ENCODE measurements at places on chromosomes 2 and 18.

DNA sequence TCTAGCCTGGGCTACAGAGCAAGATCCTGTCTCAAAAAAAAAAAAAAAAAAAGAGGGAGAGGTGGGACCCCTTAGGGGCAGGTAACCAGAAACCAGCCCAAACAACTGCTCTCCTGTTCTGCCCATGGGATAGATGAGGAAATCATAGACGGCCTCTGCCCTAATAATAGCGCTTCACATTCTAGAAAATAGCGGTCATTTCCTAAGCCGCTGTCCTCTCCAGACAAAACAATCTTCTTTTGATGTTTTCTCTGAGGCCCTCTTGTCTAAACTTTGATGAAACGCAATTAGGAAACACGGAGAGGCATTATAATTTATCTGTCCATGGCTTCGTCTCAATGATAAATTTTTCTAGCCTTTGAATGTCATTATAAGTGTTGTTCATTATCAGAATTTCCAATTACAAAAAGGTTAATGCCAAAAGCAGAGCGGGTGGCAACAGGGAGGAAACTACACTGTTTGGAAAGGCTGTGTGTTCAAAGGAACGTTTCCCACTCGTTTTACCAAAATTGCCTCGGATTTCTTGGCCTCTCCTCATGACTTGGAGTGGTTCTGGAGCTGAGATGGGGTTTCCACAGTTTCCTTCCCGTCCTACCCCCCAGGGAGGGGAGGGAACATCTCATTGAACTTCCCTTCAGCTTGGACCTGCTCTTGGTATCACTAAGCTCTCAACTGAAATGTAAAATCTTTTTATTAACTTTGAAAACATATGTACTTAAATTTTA lies 151.6 kb upstream of the ZNF236 start:
- no peak for DNase-seq
- no peak overlapping the region for H3K4me3 ChIP-seq
- H3K4me1 ChIP-seq: no peaks in the 10 kb centered on the region

DNA sequence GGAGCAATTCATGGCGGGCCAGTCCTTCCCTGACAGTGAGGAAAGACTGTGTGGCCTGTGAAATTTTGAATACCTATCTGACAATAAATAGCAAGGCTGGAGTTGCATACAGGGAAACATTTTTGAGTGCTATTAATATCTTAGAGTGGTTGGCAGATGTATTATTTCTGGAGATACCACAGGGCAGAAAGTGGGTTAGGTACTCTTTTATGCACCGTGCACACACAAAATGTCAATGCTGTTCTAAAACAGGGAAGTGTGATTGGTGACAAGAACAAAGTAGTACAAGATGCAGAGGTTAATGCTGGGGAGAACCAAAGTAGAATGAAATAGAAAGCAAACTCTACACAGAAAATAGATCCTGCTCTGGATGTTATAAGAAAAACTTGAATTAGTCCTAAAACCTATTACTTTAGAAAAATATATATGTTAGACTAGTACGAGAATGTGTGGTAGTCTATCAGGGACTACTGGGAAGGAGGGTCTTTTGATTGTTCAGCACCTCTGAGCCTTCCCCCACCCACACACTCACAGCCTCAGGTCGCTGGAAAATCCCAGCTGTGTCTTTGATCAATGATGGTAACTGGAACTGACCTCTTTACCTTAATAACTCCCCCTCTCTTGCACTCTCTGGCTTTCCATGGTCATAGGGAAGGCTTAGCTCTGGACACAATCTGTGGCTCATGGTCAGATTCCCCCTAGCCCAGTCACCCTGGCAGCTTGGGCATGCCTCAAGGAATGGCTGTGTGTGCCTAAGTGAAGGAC lies 58.2 kb downstream of the SERPINB8 start:
- H3K4me1 ChIP-seq: peaks cover 2% of the 10 kb centered on the region
- H3K27ac ChIP-seq: no peak overlapping the region
- peaks cover 16% of the 10 kb centered on the region for H3K27me3 ChIP-seq
- no peak overlapping the region for H3K4me3 ChIP-seq

- peak overlapping the region; percentile 29 for H3K4me3 ChIP-seq
- no peaks in the 10 kb centered on the region for H3K27me3 ChIP-seq
- H3K27ac ChIP-seq: peak overlapping the region; percentile 19
- no peaks in the 10 kb centered on the region for H3K36me3 ChIP-seq
Measured at GRCh38 chr18:41906528-41907146, 48.4 kb upstream of the PIK3C3 start.

DNA sequence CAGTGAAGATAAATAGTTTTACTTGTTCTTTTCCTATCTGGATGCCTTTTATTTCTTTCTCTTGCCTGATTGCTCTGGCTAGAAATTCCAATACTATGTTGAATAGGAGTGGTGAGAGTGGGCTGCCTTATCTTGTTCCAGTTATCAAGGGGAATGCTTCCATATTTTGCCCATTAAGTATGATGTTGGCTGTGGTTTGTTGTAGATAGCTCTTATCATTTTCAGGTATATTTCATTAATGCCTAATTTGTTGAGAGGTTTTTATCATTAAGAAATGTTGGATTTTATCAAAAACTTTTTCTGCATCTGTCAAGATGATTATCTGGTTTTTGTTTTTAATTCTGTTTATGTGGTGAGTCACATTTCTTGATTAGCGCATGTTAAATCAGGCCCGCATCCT lies 655.8 kb downstream of the NUP35 start:
- no peak for DNase-seq
- H3K27me3 ChIP-seq: no peaks in the 10 kb centered on the region
- H3K27ac ChIP-seq: no peak overlapping the region
- no peak overlapping the region for H3K4me3 ChIP-seq

- no peak for DNase-seq
- H3K27ac ChIP-seq: no peak overlapping the region
- no peak overlapping the region for H3K4me3 ChIP-seq
- no peaks in the 10 kb centered on the region for H3K4me1 ChIP-seq
- H3K27me3 ChIP-seq: peaks cover 2% of the 10 kb centered on the region
- no peaks in the 10 kb centered on the region for H3K36me3 ChIP-seq
Measured at GRCh38 chr18:47550611-47551010, 299.2 kb upstream of the SKOR2 start.

DNA sequence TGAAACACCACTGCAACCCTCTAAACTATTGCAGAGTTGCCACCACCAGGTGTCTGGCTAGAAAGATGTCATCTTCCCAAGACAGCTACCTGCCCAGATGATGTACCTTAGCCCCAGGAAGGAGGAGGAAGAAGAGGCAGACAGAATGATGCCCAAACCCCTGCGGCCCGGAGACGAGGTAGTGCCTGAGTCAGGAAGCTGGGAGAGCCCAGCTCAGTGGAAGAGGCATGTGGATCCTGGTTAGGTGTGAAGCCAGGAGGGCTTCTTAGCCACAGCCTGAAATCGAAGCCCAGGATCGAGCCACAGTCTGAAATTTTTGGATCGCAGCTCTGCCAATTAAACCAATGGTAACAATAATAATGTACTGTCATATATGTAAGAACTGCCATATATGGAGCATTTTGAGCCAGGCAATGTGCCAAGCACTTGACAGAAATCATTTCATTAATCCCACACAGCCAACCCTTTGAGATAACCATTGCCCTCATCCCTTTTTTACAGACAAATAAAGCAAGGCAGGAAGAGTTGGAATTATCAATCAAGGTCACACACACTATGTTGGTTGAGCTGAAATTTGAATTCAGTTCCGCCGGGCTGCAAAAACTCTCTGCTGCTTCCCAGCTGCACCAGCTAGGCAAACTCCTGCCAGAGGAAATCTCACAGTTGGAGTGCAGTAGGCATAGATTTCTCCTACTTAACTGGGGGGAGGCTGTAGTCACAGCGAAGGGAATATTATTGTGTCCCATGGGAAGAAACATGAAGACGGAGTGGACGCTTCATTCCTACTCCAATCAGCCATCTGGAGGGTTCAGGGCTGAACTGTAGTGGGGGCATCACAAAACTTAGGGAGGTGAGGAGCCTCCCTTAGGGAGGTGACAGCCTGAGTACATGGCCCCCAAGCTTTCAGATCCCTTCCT lies 19.4 kb upstream of the CYP1B1 start:
- peaks cover 62% of the 10 kb centered on the region for H3K27me3 ChIP-seq
- H3K4me1 ChIP-seq: peaks cover 20% of the 10 kb centered on the region
- no peak overlapping the region for H3K4me3 ChIP-seq
- DNase-seq: no peak
- H3K36me3 ChIP-seq: no peaks in the 10 kb centered on the region
- H3K27ac ChIP-seq: no peak overlapping the region

GRCh38 chr18:79573921-79574491 lies 105.6 kb upstream of the CTDP1 start:
- H3K4me1 ChIP-seq: peaks cover 9% of the 10 kb centered on the region
- H3K4me3 ChIP-seq: no peak overlapping the region
- no peak overlapping the region for H3K27ac ChIP-seq
- H3K36me3 ChIP-seq: peaks cover 6% of the 10 kb centered on the region
- no peaks in the 10 kb centered on the region for H3K27me3 ChIP-seq

DNA sequence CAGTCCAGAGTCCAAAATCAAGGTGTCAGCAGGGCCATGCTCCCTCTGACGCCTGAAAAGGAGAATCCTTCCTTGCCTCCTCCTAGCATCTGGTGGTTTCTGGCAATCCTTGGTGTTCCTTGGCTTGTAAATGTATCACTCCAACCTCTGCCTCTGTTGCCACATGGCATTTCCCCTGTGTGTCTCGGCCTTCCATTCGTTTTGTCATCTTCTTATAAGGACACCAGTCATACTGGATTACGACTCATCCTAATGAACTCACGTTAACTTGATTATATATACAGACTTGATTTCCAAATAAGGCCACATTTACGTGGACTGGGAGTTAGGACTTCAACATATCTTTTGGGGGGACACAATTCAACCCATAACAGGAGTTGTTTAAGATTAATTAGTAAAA lies 15.8 kb downstream of the PMAIP1 start:
- peaks cover 21% of the 10 kb centered on the region for H3K4me1 ChIP-seq
- H3K36me3 ChIP-seq: no peaks in the 10 kb centered on the region
- H3K27me3 ChIP-seq: peaks cover 3% of the 10 kb centered on the region
- H3K4me3 ChIP-seq: no peak overlapping the region
- H3K27ac ChIP-seq: no peak overlapping the region

GRCh38 chr2:165469417-165469816 lies at the start of gene CSRNP3:
Gene CSRNP3 (plus strand): TSS chr2:165469698. CDS start chr2:165595066, 125,368 bp downstream.
- no peak within 1 kb of the TSS for H3K4me3 ChIP-seq
- H3K27ac ChIP-seq: no peak within 1 kb of the TSS
- no peaks in the 10 kb centered on the region for H3K36me3 ChIP-seq
- no peaks in the 10 kb centered on the region for H3K4me1 ChIP-seq
- H3K27me3 ChIP-seq: no peaks in the 10 kb centered on the region
- no peak for DNase-seq

DNA sequence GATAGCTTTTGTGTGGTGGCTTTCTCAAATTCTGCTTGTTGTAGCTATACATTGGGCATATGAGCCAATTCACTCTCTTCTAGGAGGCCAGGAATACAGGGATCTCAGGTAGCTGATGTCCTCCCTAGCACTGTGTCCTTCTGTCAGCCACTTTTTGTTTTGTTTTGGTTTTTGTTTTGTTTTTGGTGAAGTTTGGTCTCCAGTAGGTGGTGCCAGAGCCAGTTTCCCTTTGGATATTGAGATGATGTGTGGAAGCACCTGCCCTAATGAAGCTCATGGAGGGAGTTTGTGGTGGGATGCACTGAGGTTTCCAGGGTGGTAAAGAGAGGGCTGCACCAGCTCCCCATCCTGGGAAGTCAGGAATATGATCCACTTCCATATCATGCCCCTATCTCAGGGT lies 100.5 kb upstream of the VWC2L start:
- no peaks in the 10 kb centered on the region for H3K27me3 ChIP-seq
- no peaks in the 10 kb centered on the region for H3K4me1 ChIP-seq
- DNase-seq: no peak

DNA sequence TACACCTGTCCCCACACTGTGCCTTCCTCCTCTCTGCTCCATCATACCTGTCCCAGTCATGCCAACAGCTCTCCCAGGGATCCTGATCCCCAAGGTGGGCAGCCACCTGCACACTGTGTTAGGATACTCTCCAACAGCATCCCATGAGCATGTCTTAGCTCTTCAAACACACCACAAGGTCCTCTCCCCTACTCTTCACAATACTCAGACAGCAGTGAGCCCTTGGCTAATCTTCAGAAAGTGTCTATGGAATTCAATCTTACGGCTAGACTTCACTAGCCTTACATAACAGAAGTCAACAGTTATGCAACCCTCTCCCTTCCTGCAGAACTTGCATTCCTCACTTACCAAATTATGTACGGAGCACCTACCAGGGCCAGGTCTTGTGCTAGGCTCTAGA lies 79.9 kb downstream of the MYO5B start:
- no peaks in the 10 kb centered on the region for H3K4me1 ChIP-seq
- no peak for DNase-seq
- H3K27me3 ChIP-seq: peaks cover 14% of the 10 kb centered on the region
- no peaks in the 10 kb centered on the region for H3K36me3 ChIP-seq
- no peak overlapping the region for H3K27ac ChIP-seq
- no peak overlapping the region for H3K4me3 ChIP-seq

- no peaks in the 10 kb centered on the region for H3K36me3 ChIP-seq
- H3K27me3 ChIP-seq: peaks cover 2% of the 10 kb centered on the region
- no peak overlapping the region for H3K4me3 ChIP-seq
- no peak for DNase-seq
- no peaks in the 10 kb centered on the region for H3K4me1 ChIP-seq
Measured at GRCh38 chr2:71700658-71701397, 247.5 kb downstream of the DYSF start.

GRCh38 chr2:178761759-178762371 lies 45.4 kb downstream of the TTN start:
- no peak overlapping the region for H3K27ac ChIP-seq
- no peaks in the 10 kb centered on the region for H3K4me1 ChIP-seq
- peak; percentile 44 for DNase-seq
- no peaks in the 10 kb centered on the region for H3K27me3 ChIP-seq
- H3K4me3 ChIP-seq: no peak overlapping the region
- H3K36me3 ChIP-seq: peaks cover 5% of the 10 kb centered on the region

DNA sequence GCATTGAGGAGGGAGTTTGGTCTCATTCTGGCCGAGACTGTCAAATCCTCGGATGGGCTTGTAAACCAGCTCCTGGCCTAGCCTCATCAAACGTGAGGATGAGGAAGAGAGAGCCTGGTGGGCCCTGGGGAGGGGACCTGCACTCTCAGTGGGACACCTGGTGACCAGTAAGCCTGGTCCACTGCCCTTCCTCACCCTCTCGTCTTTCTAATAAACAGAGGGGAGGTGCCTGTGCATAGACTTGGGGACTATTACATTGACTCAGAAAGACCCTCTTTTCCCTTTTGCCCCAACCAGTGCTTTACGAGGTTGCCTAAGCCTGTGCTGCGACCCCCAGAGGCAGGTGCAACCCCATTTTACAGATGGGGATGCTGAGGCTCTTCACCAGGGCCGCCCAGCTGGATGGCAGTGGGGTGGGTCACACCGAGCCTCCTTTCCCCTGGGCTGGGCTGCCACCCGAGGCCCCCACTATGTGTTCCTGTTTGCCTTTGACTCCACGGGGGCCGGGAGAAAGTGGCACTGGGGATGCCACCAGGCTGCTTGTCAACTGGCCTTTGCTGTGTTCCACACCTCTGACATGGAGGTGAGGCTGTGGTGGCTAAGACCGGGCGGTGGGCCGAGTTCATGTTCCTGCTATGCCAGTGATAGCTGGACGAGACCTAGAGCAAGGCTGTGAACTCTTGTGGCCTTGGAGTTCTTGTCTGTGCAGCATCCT lies 85.9 kb downstream of the GLI2 start:
- no peak overlapping the region for H3K27ac ChIP-seq
- H3K4me1 ChIP-seq: no peaks in the 10 kb centered on the region
- H3K36me3 ChIP-seq: no peaks in the 10 kb centered on the region
- H3K27me3 ChIP-seq: no peaks in the 10 kb centered on the region
- no peak for DNase-seq

Measured in activated CD4-positive, alpha-beta T cell treated with anti-CD3 and anti-CD28 coated beads for 36 hours (primary cell).